ENCODE measurements at places on chromosomes 16 and 17.

- peak; percentile 79 for DNase-seq
Measured at GRCh38 chr17:35022536-35023063, 40.9 kb downstream of the RFFL start.

DNA sequence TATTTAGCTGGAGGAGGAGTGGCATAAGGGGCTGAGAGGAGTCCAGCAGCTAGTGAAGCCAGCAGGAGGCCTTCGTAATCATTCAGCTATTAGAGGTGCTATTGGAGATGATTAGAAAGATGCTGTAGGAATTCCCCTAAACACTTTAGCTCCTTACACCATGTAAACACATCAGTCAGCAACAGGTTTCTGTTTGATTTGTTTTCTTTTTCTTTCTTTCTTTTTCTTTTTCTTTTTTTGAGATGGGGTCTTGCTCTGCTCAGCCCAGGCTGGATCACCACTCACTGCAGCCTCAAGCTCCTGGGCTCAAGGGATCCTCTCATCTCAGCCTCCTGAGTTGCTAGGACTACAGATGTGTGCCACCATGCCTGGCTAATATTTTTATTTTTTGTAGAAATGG is 10.6 kb upstream of the SEPHS2 start:
- no peak for DNase-seq

DNA sequence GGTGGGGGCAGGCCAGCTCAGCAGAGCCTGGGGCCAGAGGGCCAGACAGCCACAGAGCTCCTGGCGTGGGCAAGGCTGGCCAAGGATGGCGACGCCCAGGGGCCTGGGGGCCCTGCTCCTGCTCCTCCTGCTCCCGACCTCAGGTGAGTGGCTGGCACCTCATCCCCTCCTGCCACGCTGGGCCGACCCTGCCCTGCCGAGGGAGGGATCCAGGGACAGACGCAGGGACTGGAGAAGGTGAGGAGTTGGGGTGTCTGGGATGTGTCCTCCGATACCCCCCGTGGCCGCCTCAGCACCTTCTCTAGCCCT is at the start of gene ADGRG3:
ADGRG3 (plus strand) TSS at position 44 of the 309 bp plus-strand sequence; CDS start at position 86, 42 bp downstream.
- no peak for DNase-seq

DNA sequence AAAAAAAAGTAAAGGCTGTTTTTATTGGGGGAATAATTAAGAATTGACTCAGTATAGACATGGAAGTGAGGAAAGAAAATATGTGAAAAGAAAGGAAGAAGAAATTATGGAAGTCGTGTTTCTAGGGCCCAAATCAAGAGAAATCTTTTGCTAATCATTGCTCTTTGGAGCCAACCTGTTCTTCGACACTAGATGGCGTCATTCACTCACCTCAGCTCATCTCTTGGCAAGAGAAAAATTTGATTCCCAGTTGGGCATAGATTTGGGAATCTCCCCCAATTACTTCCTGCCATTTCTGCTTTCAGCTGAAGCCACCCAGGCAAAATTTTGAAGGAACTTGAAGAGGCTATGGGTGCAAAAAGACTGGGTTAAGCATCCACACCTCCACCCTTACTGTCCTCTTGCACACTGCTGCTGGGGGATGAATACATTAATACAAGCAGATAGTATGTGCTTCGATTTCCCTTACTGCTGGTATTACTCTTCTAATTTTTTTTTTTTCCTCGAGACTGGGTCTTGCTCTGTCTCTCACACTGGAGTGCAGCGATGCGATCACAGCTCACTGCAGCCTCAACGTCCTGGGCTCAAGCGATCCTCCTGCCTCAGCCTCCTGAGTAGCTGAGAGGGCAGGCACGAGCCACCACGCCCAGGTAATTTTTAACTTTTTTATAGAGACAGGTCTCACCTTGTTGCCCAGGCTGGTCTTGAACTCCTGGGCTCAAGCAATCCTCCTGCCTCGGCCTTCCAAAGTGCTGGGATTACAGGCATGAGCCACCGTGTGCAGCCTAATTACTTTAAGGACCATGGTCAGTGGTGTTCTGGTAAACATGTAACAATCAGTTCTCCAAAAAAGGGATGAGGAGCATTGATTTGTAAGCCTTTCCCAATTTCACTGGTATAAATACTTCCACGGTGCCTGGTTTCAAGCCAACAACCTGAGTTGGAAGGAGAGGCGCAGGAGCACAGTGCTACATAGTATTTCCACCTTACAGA is 13.5 kb downstream of the PSMD7 start:
- peak; percentile 17 for DNase-seq

- DNase-seq: no peak
Measured at GRCh38 chr16:13061691-13062090, 160.3 kb downstream of the SHISA9 start.

GRCh38 chr17:55242476-55242875 is 22.3 kb upstream of the HLF start:
- no peak for DNase-seq

DNA sequence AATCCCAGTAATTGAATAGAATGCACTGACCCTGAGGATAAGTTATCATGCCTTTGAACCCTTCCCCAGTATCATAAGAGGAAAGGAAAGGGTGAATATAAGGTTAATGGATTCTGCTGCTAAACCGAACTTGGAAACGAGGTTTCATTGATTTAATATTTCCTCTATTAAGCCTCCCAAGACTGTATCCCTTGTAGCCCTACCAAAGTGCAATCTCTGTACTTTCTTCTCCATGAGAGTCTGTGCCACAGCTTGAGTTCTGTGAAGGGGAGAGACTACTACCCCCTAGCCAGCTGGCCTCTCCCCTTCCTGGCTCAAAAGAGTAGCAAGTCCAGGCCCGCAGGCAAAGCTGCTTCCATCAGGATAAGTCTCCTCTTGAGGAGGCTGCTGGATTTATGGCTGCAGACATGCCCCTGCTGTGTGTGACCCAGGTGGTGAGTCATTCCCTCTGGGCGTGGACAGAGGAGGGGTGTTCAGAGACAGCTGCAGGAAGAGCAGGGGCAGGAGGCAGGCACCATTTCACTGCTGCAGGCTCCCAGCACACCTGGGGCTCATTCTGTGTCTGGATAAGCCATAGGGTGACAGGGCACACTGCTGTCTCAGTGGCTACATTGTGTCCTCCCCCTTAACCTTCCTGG is 58.4 kb downstream of the TOM1L2 start:
- DNase-seq: peak; percentile 41

DNA sequence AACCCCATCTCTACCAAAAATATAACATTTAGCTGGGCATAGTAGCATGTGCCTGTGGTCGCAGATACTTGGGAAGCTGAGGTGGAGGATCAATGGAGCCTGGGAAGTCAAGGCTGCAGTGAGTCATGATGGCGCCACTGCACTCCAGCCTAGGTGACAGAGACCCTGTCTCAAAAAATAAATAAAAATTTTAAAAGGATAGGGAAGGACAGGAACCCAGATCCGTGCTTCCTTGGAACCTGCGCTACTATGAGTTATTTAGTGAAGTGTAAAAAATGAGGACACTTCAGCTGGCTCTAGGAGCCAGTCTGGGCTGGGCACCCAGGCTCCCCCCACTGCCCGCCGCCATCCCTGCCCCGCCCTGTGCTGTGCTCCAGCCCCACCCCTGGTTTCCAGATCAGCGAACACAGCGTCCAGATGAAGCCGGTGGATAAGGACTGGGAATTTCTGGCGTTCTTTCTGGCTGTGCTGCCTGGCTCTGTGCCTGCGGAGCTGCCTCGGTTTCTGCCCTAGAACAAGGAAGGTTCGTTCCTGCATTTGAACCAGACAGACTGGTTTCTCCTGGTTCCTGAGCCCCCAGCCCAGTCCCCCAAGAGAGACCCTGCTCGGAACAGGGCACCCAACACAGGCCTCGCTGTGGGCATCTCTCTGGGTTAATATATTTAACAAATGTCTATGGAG is 18.5 kb downstream of the PLLP start:
- DNase-seq: no peak

- DNase-seq: no peak
Measured at GRCh38 chr16:89761304-89761922, 40.1 kb downstream of the ZNF276 start.

DNA sequence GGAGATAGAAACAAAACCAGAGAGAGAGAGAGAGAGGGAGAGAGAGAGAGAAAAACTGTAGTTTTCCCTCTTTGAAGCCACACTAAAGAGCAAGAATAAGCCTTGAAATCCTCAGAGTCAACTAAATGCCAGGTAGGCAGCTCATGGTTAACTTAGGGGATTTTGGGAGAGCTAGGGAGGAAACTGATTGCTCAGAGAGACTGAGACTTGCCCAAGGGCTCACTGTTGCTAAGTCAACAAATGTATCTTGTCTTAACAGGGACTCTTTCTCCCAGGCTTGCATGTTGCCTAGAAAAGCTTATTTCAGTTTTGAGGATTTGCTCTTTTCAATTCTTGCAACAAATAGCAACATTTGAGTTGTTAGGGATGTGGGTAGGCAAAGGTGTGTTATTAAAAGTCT is 4.5 kb upstream of the SLC5A11 start:
- DNase-seq: no peak

DNA sequence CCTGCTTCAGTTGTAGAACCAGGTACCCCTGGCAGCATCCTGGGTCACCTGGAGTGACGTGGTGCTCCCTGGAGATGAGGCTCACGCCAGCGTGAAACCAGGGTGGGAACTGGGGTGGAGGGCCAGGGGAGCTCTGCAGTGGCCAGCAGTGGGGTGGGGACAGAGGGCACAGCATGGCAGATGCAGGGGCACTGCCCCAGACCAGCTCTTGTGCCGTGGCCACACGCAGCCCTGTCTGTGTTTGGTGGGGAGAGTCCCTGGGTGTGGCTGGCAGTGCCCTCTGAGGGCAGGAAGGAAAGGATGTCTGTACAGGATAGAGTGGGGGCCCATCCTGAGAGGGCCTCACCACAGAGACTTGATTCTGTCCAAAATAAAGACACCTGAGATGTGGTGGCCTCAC is 24.5 kb downstream of the ZNF750 start:
- no peak for DNase-seq

Data from stimulated activated naive CD8-positive, alpha-beta T cell treated with anti-CD3 and anti-CD28 coated beads, Interleukin-15, Interleukin-2, amounts not matched to agents 100 U/mL and 50 U/mL, for 24 hours (primary cell).